Stimulated activated CD4-positive, alpha-beta T cell treated with anti-CD3 and anti-CD28 coated beads, TNF-alpha, amount 100 ng/mL, for 24 hours (primary cell): ENCODE measurements at places on chromosomes 11 and 22.

GRCh38 chr22:25282671-25283561 lies 63.5 kb downstream of the CRYBB2 start:
- no peak for DNase-seq

DNA sequence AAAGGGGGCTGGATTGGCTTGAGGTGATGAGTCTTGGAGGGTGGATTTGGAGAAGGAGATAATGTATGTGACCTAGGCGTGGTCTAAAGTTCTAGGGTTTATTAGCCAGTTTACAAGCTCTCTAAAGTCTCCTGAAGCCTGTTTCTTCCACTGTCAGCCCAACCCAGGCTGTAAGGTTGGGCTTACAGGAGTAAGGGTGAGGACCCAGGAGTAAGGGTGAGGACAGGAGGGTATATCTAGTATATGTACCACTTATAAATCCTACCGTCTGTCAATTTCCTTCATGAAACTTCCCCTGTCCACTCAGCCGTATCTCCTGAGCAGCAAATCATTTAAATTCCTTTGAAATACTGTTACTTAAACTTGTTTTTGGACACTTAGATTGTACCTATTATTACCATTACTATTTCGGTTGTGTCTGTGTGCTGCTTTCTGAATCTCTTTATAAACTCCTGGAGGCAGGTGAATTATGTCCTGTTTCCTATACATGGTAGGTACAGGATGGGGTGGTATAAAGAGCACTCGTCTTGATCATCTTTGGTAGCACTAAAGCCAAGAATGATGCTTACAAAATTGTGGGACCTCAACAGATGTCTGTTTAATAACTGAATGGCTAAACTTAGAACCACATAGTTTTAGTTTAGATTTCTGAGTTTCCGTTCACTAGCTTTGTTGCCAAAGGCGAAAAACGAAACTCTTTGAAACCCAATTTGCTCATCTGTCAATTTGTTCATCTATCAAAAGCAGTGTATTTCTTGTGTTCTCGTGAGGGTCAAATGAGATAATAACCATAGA lies 192.0 kb downstream of the GRIK4 start:
- no peak for DNase-seq

GRCh38 chr11:44709281-44709562 lies 17.5 kb upstream of the TSPAN18 start:
- no peak for DNase-seq

DNA sequence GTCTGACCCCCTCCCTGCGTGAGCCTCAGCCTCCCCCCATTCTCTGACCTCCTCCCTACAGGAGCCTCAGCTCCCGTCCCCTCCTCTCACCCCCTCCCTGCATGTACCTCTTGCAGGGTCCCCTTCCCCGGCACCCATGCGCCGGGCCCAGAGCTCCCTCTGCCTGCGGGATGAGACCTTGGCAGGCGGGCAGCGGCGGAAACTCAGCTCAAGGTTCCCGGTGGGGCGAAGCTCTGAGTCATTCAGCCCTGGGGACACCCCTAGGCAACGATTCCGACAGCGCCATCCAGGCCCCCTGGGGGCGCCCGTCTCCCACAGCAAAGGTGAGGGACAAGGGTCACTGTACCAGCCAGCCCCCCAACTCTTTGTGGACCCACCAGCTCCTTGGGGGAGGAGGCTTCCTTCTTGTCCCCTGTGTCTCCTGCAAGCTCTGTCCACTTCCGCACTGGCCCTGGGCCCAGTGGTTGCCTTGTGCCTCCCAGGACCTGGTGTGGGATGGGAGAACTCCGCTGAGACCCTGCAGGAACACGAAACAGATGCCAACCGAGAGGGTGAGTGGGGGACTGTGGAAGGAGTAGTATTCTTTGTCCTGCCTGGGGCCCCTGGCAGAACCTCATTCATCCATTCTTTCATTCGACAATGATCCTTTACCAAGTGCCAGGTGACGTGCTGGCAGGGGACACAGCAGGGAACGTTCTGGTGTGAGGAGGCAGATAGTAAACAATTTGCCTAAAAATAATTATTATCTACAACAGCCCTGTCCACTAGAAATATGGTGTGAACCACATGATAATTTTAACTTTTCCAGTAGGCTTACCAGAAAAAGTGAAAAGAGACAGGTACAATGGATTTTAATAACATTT lies 3.7 kb upstream of the RPS6KA4 start:
- DNase-seq: no peak

DNA sequence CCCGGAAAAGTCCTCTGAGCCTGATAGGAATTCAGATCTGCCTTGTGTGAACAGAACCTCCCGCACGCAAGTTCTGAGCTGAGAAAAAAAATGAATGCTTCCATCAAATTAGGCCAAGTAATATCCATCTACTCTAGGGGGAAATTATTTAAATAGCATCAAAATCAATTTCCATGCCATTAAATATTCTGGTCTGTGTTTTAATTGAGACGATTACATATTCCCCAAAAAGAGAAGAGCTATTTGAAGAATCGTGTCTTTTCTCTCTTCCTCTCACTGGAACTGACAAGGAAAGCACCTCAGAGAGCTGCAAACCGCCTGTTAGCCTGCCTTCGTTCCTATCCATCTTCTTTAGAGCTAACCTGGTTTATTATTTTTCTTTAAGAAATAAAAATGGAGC lies 96.0 kb downstream of the SEZ6L start:
- no peak for DNase-seq

GRCh38 chr11:112617977-112618826 lies 343.0 kb upstream of the NCAM1 start:
- DNase-seq: no peak

DNA sequence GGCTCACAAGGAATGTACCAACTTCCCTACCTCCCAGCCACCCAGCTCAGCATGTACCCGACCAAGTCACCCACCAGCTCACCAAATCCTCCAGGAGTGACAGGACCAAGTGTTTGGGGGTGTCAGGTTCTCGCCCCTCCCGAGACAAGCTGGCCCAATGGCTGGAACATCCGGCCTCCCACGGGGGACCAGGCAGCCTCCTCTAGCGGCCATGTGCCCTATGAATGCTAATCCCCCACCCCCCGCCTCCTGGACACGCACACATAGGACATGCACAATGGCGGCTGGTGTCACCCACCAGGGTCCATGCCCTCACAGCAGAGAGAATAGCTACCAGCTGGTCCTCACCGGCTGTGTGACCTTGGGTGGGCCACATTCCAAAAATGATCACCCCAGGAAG lies 151.0 kb downstream of the MN1 start:
- DNase-seq: no peak

DNA sequence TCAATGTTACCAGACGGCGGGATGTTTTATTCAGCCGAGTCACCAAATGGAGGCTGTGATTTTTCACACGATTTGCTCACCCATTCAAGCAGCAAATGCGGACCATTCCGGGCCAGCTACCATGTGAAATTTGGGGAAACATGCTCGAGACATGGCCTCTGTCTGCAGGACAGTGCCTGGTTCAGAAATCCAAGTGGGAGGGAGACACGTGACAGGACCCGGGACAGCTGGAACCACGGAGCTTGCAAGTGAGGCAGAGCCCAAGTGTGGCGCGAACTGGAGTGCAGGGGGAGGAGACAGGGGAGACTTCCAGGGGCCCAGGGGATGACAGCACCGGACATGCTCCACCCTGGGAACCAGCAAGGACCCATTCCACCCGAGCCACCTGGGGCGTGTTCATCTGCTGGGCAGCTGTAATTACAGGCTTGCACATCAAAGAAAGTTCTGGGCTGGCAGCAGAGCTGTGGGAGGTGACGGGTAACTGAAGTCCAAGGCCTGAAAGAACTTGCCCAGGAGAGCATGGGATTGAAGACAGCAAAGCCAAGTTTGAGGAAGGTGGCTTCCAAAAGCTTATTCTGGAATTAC lies 16.5 kb downstream of the CERK start:
- DNase-seq: no peak

DNA sequence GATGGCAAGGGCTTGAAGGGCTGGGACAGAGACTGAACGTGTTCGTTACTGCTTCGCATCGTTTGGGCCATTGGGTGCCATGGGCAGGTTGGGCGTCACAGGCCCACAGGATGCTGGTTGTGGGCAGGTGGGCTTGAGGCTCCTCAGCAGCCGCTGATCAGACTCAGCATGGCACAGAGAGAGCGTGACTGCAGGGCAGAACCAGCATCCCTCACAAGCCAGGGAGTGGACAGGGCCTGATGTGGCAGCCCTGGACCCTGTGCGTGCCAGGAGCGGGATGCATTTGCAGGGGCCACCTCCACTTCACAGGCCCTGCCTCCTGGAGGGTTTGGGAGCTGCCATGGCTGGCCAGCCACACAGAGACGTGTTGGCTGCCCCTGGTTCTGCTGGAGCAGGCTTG lies 1228.3 kb downstream of the BRD1 start:
- no peak for DNase-seq

DNA sequence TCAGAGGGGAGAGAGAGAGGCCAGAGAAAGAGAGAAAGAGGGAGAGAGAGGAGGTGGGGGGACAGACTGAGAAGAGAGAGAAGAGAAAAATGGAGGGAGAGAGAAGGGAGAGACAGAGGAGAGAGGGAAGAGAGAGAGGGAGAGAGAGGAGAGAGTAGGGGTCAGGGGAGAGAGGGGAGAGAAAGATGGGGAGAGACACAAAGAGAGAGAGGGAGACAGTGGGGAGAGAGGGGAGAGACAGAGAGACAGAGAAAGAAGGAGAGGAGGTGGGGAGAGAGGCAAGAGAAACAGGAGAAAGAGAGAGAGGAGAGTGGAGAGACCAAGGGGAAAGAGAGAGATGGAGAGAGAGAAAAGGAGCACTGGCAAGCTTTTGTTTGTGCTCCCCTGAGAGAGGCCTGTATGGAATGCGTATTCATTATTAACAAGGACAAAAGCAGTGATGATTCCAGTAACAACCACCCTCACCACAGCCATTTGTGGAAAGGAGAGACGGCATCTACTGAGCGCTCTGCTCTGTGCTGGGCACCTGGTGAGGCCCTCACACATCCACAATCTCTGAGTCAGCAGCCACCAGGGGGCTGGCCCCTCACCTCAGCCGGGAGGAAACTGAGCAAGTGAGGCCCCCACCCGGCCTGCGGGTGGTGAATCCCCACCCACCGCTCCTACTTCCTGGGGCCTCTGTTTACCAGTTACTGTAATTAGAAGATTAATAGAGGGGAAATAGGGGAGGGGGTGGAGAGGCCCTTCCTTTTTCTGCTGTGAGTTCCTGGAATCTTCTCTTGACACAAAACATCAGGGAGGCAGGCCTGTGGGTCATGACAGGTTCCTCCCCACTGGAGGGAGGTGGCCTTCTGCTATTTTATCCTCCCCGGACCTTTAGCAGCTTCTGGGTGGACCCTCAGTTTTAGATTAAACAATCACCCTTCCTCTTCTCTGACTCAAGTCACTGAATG lies 14.6 kb upstream of the MIAT start:
- peak; percentile 60 for DNase-seq

DNA sequence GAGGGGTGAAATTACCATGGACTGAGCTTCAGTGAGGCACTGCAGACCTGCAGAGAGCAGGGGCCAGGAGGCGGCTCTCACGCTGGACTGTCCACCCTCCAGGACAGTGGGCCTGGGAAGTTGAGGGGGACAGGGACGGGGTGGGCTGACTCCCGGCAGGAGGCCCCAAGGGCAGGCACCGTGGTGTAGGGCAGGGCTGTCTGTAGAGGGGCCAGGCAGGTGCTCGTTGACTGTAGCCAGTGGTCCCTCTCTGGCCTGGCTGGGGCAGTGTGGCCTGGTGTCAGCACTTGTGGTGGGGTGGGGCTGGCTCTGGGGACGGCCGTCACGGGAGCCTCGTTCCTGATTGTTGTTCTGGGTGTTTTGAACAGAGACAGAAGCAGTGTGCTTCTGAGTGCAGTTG lies 46.4 kb downstream of the MUC6 start:
- no peak for DNase-seq

GRCh38 chr11:46948378-46949131 lies 12.0 kb downstream of the CSTPP1 start:
- no peak for DNase-seq

GRCh38 chr11:69390561-69390960 lies 90.9 kb upstream of the LINC01488 start:
- no peak for DNase-seq

GRCh38 chr11:102267609-102268008 lies 49.7 kb upstream of the BIRC3 start:
- no peak for DNase-seq

- no peak for DNase-seq
These were observed 12.7 kb downstream of the PIM3 start for GRCh38 chr22:49973018-49973961.
